Camera-type eye (tissue), 1 donor: ENCODE measurements at places on chromosomes 6 and 20. TPM values are rescaled to one million over a fixed set of nuclear protein-coding genes. Genes with fewer than 3 reads are reported as not detected.

Gene ABHD16A
- 53.2 TPM for total RNA-seq

Gene CEP250
- total RNA-seq: 50.9 TPM

Gene ANKEF1
- 7.4 TPM for total RNA-seq

Gene METTL24
- total RNA-seq: 12.0 TPM

Gene SAMD3
- total RNA-seq: 7.9 TPM

Gene COL11A2
- total RNA-seq: 39.0 TPM

Gene OR2B2
- not detected for total RNA-seq

Gene TXLNB
- 13.7 TPM for total RNA-seq

Gene NFATC2
- total RNA-seq: 5.1 TPM

Gene AKAP7
- total RNA-seq: 26.6 TPM

Gene CD24
- total RNA-seq: 267 TPM

Gene PRR18
- total RNA-seq: 0.22 TPM

Gene OPRM1
- 1.4 TPM for total RNA-seq

Gene CRISP2
- 0.55 TPM for total RNA-seq

Gene KPNA5
- 49.8 TPM for total RNA-seq

Gene SYCP2L
- 3.2 TPM for total RNA-seq

Gene HLA-C
- total RNA-seq: 23.3 TPM

Gene CGA
- total RNA-seq: not detected

Gene PRL
- 0.99 TPM for total RNA-seq

Gene NRSN2
- total RNA-seq: 16.0 TPM

Gene FOXF2
- 18.0 TPM for total RNA-seq

Gene PPIL4
- total RNA-seq: 64.5 TPM

Gene SMOC2
- 56.6 TPM for total RNA-seq

Gene SLC22A1
- total RNA-seq: 0.27 TPM

Gene SCRT2
- 4.3 TPM for total RNA-seq

Gene UBE2V1
- 52.8 TPM for total RNA-seq

Gene SNAI1
- 0.22 TPM for total RNA-seq

Gene TGM3
- total RNA-seq: 0.66 TPM

Gene SYTL3
- total RNA-seq: 3.2 TPM

Gene NRSN1
- 12.5 TPM for total RNA-seq

Gene LIN28B
- 1.3 TPM for total RNA-seq

Gene ADGRF5
- 28.0 TPM for total RNA-seq

Gene MLIP
- 8.0 TPM for total RNA-seq

Gene TNNC2
- 93.6 TPM for total RNA-seq

Gene CLDN20
- total RNA-seq: not detected

Gene TTK
- total RNA-seq: 11.9 TPM

Gene TOMM6
- 75.8 TPM for total RNA-seq

Gene PRSS16
- 0.66 TPM for total RNA-seq

Gene PROKR2
- total RNA-seq: not detected

Gene IGF2R
- total RNA-seq: 94.5 TPM

Gene PDYN
- not detected for total RNA-seq

Gene REPS1
- 77.6 TPM for total RNA-seq

Gene POLR3F
- 24.5 TPM for total RNA-seq

Gene OXT
- not detected for total RNA-seq

Gene RAD21L1
- 0.38 TPM for total RNA-seq

Gene EDN3
- 45.3 TPM for total RNA-seq

Gene COL9A3
- total RNA-seq: 134 TPM

Gene SLC32A1
- total RNA-seq: 8.2 TPM

Gene VPS16
- 46.4 TPM for total RNA-seq
